T follicular helper cell (primary cell): ENCODE measurements at places on chromosomes 3 and 15.

DNA sequence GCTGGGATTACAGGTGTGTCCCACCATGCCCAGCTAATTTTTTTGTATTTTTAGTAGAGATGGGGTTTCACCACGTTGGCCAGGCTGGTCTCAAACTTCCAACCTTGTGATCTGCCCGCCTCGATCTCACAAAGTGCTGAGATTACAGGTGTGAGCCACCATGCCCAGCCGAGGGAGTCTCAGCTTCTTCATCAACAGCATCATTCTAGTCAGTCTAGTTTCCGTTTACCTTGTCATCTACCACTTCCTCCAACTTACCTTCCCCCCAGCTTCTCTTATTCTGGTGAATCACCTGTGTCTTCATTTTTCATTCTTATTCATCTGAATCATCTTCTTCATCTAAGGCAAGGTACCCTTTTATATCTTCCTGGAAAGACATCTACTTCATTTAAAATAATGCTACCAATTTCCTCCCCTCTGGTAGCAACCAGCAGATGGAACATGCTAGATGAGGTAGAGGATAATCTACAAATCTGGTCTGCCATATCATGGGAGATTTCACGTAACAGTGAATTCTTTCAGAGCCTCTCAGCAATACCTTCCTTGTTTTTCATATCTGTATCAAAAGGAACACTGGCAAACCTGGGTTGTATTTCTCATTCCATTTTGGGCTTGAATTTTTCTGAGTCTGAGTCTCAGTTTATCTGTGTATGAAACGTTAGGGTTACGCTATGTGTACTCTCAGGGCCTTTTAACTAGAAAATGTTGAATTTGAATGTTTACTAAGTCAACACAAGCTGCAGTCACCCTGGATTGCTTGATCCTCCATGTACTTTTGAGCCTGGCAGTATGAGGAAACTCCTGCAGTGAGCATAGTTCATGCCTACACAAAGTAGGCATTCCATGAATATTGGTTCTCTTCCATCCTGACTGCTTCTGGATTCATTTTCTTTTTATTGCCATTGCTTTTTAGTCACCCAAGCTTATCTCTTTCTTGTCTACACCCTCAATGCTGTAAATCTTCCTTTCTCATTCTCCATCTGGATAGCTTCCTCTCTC, 16.8 kb downstream of the LPP start:
- DNase-seq: peak; percentile 3

DNA sequence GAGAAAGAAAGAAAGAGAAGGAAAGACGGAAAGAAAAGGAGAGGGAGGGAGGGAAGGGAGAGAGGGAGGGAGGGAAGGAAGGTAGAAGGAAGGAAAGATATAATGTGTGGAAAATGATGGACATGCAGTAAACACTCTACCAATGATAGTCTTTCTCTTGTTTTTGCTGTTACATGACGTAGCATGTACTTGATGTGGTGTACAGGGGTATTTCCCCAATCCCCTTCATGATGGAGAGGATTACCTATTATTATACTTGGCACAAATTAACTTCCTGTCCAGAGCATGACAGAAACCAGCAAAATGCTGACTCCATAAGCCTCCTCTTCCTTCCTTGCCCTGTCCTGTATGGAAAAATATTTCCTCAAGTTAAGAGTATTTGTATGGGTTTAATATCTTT, 124.4 kb downstream of the B3GALNT1 start:
- no peak for DNase-seq

- DNase-seq: no peak
Observed at GRCh38 chr15:65466901-65467300, 44.2 kb upstream of the IGDCC4 start.

DNA sequence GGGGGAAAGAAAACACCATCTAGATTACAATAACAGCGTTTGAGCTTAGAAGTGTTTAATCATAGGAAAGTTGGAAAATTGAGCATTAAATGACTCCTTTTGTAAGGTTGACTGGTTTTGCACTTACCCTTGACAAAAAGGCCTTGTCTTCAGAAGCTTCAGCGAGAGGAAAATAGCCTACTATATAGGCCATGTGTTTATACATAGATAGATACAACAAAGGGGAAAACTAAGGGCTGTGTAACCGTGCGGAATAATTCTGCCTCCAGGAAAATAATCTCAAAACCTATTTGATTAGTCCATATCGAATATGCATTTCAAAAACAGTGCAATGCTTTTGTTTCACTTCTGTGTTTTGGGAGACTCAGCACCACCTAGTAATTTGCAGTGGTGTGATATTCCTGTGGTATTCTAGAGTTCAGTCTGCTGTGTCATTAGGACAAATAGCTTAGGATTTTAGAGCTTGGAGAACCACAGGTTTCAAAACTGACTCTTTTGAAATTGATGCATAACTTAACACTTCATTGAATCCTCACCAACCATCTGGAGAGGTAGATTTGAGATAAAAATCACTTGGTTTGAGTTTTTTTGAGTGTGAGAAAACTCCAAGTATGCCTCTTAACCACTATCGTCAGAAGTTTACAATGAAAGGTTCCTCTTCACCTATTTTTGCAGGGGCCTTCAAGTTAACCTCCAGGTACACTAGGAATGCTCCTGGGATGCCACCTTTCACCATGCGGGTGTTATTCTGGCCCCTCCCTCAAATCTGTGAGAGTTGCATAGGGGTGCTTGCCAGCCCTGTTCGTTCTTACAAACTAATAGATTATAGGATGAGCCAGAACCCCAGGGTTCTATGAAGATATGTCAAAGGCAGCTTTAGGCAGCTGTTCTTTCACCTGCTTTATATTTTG, 1.9 kb downstream of the ARHGAP31 start:
- DNase-seq: no peak

DNA sequence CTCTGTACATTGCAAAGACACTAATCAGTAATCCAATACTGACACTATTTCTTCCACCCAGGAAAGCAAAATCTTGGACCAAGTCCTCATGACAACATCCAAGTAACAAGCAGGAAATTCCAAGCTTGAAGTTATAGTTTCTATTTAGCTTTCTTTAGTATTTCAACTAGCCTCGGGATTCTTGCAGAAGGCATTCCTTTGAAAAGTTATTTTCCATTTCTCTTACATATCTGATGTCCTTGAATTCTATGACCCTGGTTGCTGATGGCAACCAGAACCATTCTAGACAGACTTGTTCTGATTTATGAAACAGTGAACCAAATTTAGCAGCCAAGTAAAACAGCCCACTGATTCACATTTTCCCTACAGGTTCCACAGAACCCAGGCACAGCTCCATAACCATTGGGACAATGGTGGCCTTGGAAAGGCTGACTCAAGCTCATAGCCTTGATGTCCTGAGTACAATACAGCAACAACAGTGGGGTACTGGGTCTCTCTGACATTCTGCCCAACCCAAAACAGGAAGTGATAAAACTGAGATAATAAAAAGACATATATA, 26.5 kb downstream of the P3H2 start:
- no peak for DNase-seq

DNA sequence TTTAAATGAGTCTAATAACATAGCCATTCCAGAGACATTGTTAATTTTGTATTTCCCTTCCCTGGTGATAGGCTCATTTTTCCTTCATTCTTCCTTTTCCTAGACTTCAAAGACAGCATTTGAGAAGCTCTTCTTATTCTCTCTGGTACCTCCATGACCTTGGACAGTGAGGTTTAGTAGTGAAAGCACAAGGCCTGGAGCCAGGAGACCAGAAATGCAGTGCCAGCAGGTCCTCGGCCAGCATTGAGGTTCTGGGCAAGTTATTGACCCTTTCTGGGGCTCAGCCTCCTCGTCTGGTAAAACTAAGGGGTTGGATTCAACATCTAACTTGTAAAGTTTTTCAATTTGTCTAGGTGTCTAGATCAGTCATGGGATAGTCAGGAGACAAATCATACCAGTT, 146.9 kb downstream of the SV2B start:
- no peak for DNase-seq
